ENCODE measurements at places on chromosomes 12 and 14.

DNA sequence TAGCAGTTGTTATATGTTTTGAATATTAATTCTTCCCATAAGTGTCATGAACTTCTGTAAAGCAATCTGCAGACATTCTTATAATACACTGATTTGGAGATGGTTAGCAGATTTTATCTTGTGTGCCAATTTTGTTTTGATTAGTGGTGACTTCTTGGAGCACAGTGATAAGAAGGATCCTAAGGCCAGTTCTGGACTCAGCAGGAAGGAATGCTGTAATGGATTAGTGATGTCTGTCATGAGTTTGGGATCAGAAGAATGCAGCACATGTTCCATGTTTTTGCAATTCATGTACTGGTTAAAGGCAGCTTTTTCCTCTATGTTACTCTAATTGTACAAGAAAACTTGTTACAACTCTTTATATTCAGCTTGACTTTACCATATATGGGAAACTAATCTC lies 91.5 kb downstream of the UNC79 start:
- no peak for DNase-seq

DNA sequence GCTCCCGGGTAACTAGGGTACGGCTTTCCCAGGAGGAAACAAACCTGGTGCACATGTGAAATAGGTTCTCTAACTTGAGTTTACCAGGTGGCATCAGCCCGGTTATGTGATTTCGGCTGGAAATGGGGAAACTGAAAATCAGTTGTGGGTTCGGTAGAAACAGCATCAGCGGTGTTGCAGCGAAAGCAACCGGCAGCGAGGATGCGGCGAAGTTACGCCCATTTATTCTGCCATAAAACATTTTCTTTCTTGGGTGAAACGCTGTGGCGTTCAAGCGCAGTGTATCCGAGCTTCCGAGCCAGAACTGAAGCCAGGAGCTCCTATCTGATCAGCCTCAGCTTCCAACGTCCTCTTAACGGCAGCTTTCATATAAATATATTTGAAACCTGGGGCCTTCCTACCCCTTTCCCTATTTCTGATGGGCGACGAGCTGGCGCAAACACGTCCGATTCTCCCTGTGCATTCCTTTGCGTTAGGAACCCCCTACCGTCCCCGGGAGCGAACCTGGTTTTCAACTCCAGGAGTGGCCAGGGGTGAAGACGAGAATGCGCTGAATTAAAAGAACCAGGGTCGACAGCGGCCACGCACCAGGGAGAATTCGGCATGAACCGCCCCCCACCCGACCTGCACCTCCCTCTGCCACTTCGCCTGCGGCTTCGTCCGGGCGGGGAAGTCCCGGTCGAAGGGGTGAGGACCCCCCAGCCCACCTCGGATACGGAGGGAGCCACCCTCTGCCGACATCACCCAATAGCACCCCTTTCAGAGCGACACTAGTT lies 1.6 kb downstream of the DPF3 start:
- DNase-seq = no peak

GRCh38 chr12:15278816-15279658 lies 43.3 kb upstream of the PTPRO start:
- DNase-seq = peak; percentile 57

DNA sequence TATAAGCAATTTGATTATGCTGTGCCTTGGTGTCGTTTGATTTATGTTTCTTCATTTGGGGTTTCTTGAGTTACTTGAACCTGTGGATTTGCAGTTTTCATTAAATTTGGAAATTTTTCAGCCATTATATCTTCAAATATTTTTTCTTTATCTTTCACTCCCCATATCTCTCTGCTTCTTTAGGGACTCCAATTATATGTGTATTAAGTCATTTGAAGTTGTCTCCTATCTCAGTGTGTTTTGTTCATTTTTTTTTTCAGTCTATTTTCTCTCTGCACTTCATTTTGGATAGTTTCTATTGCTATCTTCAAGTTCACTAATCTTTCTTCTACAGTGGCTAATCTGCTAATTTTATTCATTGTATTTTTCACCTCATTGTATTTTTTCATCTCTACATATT lies 29.4 kb upstream of the RTRAF start:
- DNase-seq = no peak

GRCh38 chr14:77059276-77059915 lies 30.9 kb upstream of the IRF2BPL start:
- DNase-seq = peak; percentile 61

GRCh38 chr12:75725521-75726111 lies 214.2 kb upstream of the KRR1 start:
- no peak for DNase-seq

DNA sequence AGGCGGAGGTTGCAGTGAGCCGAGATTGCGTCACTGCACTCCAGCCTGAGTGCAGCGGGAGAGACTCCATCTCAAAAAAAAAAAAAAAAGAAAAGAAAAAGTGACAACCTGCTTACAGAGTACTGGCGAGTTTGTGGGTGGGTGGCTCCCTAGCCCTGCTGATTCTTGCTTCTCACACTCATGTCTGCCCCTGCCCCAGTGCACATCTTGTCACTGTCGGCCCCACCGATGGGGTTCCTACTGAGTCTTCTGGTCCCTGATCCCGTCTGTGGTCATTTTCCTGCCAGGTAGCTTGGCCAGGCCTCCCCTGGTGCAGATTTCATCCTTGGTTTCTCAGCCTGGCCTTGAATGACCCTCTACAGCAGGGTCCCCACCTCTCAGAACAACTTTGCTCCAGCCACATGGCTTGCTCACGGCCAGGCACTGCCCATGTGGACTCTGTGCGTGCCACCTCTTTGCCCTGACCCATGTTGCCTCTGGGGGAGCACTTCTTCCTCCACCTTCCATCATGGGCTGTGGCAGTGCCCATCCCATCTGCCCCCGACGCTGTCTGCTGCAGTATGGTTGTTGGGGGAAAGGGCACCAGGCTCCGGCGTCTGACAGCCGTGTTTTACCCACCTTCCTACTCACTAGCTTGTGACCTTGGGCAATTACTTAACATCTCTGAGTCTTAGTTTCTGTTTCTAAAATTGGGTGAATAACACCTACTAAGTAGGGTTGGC lies 2.1 kb upstream of the PTPN6 start:
- peak; percentile 25 for DNase-seq

- no peak for DNase-seq
Measured at GRCh38 chr12:592024-592505, 71.2 kb downstream of the NINJ2 start.

GRCh38 chr12:57603815-57604453 lies 690 bp upstream of the DTX3 start:
- no peak for DNase-seq

DNA sequence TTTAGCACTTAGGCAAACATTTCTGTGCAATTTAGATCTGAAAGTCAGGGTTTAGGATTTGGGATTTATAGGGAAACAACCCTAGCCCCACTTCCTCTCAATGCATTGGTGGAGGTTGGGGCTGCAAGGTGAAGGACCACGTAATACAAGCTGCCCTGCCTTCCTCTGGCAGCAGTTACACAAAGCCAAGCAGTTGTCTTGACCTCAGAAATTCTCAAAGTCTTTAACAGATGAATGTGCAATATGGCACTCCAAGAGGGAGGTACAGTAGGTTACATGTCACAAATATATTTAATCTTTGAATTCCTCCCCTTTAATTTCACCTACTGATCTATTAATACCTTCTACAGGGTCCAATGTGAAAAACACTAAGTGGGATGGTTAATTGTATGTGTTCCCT lies 23.9 kb downstream of the IFNG-AS1 start:
- no peak for DNase-seq

DNA sequence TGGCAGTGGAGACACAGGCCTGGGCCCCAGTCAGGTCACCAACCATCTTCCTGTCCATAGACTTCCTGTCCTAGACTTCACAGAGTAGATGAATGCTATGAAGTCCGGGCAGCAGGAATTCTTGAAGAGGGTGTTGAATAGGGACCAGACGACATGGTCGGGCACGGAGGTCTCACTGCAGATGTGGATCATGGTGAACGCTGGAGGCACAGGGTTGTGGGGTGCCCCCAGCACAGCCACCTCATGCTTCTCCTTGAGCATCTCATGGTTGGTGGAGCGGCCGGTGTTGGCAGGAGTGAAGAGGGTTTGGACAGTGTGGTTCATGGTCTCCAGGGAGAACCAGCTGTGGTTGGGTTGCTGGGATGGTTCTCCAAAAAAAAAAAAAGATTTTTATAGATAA lies 55.8 kb upstream of the AMIGO2 start:
- no peak for DNase-seq

- DNase-seq = no peak
Measured at GRCh38 chr14:100135073-100135472, 24.4 kb downstream of the DEGS2 start.

DNA sequence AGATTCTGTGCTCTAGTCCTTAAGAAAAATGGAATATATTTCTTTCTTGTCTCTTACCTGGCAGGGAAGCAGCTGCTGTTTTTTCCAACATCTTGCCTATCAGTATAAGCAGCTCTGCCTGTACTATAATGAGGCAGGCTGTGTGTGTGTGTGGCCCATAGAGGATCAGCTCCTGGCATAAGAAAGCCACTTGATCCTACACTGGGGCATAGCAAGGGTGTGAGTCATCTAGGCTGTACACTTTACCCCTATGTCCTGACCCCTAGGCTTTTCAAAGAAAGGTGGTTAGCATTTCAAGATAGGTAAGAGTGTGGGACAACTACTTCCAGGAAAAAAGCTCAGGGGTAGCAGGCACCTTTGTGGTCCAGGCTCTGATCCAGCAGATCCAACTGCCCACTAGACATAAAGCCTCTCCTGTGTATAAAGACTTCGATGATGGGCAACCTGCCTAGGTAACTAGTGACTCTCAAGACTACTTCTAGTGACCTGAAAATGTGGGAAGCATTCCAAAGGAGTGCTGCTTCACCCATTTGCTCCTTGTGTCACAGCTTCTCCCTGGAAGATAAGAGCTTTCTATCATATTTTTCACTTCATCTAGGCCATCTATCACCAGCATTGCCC lies 4.9 kb upstream of the SENP1 start:
- no peak for DNase-seq

- peak; percentile 94 for DNase-seq
Measured at GRCh38 chr14:21015312-21015711, 9.5 kb downstream of the NDRG2 start.

- DNase-seq = peak; percentile 91
Measured at GRCh38 chr12:76183459-76184186, 99.1 kb upstream of the NAP1L1 start.

- peak; percentile 20 for DNase-seq
Measured at GRCh38 chr12:42468341-42468821, 121.2 kb downstream of the PRICKLE1 start.

DNA sequence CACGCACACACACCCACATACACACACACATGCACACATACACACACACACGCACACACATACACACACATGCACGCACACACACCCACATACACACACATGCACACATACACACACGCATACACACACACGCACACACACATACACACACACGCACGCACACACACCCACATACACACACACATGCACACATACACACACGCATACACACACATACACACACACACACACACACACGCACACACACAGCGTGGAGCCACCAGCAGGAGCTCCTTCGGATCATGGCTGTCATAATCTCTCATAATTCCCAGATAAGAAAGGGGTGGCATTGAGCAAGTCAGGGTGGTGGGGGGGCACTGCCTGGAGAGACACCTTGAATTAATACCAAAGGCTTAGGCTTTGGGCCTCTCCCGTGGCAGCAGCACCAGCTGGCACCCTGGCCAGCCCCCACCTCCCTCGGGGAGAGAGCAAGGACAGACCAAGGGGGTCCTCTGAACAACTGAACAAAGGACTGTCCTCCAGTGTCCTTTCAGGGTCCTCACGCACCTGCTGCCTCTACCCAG lies 21.9 kb downstream of the ANO2 start:
- DNase-seq = no peak

DNA sequence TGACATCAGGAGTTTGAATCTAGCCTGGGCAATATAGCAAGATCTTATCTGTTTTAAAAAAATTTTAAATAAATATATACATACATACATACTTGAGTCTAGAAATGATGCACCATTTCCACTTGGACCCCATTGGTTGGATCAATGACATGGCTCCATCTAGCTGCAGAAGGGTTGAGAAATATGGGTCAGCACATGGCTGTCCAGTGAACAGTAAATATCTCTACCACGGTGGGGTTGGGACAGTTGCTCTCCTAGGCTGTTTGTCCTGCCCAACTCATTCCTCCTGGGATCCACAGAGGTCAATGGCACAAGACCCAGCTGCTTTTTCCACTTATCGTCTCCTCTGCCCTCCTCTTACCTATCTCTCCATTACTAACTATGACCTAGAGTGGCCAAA lies 23.6 kb downstream of the PLEKHH1 start:
- no peak for DNase-seq

- no peak for DNase-seq
Measured at GRCh38 chr12:125564753-125565152, 499.5 kb downstream of the AACS start.

DNA sequence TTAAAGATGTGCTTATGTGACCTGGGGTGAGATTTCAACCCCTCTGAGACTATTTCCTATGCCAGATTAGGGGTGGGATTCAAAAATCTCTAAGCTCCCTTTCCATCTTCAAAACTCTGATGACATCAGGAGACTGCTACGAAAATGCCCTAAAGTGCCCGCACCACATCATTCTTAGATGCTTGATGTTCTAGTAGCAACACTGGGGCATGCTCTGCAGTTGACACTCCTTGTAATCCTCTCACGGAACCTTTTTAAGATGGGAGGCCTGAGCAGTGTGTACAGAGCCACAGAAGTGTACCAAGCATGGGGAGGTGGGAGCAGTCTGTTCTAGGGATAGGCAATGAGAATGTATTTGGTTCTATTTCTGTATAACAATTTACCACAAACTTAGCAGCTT lies 12.2 kb downstream of the FOS start:
- DNase-seq = no peak

DNA sequence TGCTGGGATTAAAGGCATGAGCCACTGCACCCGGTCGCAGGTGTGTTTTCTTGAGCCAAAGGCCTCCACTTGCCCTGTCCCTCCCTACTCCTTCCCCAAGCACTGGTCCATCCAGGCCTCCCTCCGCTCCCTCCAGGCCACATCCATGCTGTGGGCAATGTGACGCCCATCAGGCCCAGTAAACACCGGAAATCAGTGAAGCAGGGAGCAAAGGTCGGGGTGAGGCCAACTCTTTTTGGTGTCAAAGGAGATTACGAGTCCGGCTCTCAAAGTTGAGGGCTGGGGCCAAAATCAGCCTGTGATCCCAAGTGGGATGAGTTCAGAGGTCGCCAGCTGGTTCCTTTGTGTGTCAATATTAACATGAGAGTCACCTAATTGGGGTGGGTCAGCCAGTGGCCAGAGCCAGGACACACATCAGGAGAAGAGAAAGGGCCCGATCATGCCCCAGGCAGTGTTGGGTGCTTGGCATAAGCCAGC lies 195.7 kb downstream of the RBM19 start:
- DNase-seq = no peak

GRCh38 chr14:50937325-50937724 lies 7.0 kb downstream of the PYGL start:
- peak; percentile 69 for DNase-seq

All from MV-4-11 (cell line).